ENCODE measurements at places on chromosomes 3 and 15.

- peak; percentile 20 for DNase-seq
Measured at GRCh38 chr3:100630664-100631063, 21.3 kb downstream of the ADGRG7 start.

DNA sequence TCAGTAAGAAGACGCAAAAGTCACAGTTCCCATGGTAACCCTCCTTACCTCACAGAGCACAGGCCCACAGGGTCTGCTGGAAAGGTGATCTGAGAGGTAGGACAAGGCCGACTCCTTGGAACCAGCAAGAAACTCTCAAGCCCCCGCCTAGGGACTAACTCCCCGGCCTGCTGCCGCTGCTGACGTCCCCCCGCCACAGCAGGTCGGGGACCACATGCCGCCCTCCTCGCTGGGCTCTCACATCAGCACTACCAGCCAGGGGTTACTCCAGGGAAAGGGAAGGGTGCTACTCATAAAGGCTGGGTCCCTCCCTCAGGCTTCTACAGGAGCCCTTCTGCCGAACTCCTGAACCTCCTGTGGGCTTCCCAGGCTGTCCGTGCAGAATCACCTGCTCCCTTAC, 94.2 kb downstream of the XXYLT1 start:
- DNase-seq, result no peak

DNA sequence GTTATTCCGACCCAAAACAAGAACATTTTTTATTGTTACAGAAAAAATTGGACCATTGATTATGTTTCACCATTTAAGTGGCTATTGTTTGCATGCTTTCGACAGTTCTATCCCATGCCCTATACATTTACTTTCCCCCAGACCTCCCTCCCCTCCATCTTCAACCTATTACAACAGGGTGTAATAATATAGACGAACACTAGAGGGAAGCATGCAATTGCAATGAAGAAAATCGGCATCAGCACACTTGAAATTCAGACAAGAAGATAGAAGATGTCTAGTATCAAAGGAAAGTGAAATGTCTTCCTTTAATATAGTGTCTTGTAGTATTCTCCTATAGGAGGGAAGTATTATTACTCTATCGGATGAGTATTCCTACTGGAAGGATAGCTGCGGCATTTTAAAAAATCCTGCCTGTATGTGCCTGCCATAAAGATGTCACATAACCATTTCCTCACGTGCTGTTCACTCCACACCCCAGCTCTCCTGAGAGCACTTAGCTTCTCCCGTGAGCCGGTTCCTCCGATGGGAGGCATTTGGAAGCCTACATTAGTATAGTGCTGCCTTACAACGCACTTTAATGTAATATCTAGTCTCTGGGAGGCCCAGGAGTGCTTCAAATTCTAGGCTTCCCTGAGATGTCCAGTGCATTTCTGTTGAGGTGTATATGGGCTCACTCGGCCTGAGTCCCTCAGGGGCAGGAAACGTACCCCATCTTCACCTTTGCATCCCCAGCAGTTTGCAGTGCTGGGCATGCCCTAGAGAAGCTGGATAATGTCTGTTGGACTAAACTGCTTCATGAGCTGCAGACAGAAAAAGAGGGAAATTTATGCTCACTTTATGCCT, 17.8 kb upstream of the ERICH6 start:
- peak; percentile 80 for DNase-seq

DNA sequence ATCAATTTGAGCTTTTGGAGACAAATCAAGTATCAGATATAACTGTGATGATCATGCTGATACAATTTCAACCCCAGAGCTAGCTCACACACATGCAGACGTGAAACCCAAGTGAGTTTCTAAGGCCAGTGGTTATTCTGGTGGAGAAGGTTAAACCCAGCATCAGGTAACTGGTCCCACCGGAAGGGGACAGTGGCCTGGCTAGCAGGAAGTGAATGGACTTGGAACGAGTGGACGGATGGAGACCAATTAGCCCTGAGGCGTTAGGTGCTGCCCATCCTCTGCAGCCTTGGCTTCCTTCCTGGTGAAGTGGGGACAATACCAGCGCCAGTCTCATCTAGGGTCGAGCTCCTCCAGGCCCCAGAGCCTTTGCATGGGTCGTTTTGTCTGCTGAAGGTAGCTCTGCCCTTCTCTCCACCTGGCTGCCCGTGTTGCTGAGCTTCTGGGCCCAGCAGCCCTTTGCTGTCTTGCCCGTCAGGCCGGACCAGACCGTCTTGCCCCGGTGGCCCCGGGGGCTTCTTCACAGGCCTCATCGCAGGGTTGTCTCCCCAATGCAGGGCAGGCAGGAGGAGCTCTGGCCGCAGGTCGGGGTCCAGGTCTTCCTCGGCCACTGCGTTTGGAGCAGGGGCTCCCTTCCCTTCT, 915 bp upstream of the KCTD6 start:
- DNase-seq, result peak; percentile 7

DNA sequence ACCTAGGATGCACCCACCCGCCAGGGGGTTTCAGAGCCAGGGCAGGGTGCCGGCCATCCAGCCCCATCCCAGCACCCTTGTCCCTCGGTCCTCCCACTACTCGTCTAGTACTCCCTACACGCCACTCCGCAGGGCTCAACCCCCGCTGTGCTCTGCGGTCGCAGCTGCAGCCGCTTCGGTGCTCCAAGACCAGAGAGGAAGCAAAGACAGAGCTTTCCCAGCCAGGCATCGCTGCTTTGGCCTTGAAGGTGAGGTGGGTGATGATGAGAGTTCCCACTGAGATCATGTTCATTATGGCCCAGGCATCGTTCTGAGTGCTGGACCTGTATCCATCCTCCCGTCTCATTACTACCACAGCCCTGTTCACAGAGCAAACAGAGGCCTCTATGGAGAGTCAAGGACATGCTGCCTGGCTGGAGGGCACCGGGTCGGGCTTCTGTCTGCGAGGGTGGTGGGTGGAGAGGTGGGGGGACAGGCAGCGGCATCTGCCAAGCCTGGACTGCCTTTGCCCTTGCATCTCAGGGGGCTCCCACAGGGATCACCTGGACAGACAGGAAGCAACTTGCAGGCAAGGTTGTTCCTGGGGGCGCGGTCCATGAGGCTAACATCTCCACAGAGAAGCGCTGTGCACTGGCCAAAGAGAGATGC, 66.9 kb downstream of the KLF13 start:
- DNase-seq, result no peak

DNA sequence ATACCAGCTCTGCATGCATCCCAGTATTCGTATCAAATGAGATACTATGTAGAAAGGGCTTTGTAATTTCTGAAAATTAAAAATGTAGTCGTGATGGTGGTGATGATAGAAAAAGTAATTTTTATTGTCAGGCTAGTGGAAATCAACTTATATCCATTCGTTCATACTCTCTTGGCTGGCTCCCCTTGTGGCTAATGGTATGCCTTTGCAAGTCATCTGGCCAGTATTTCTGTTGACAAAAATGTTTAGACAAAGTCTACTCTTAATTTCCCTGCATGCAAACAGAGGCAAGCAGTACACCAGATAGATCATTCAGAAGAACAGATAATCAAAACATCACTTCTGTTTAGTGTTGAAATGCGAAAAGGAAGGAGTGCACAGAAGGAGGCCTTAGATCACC, 49.6 kb upstream of the DUT start:
- DNase-seq, result no peak

DNA sequence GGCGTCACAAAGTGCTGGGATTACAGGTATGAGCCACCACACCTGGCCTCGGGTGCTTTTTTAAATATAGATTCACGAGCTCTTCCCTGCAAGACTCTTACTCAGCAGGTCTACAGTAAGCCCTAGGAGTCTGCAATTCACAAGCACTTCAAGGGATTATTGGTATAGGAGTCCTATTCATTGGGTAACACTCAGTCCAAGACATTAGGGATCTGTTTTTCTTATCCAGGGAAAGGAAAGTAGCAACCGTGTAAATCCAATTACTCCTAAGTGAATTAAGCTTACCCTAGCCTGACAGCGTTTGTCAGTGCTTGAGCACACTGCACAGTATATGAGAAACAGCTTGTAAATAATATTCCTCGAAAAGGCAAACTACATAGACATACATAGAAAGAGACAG, 109.9 kb downstream of the SENP2 start:
- DNase-seq, result no peak

GRCh38 chr3:87045473-87045872, 54.5 kb upstream of the VGLL3 start:
- DNase-seq, result no peak

DNA sequence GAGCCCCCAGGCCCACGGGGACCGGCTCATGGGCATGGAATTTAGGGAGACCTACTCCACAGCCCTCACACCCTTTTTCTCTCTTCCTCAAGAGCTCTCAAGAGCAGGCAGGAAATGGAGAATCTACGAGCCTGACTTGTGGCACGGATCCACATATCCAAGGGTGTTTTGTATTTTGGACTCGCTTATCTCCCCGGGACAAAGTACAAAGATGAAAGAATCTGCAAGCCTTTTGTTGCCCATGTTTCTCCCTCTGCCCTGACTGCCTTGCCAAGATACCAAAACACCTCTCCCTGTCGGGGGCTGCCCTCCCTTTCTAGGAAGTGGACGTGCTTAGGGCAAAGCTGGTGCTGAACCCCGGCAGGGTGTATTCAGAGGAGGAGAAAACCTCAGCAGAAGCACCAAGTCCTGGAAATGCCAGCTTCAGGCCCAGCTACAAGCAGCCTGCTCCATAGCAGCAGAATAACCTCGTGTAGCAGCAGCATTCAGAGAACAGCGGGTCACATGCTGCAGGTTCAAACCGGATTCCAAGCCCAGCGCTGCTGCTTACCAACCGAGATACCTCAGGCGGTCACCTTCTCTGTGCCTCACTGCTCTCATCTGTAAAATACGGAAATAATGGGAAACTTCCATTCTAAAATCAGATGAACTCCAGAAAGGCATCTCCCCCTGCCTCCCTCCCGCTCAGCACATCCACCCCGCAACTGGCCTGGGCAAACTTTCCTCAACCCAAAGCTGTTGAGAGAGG, 35.2 kb downstream of the DNASE1L3 start:
- DNase-seq, result peak; percentile 51

Data from dermis blood vessel endothelial cell (primary cell).